ENCODE measurements at places on chromosomes 6 and 20. TPM values are rescaled to one million over a fixed set of nuclear protein-coding genes. Genes with fewer than 3 reads are reported as not detected.

Gene CALHM5
- 0.07 TPM for total RNA-seq

Gene NOL7
- total RNA-seq, result 86.7 TPM

Gene HCK
- not detected for total RNA-seq

Gene STX11
- total RNA-seq, result 1.7 TPM

Gene COL9A1
- not detected for total RNA-seq

Gene LRRC73
- 0.21 TPM for total RNA-seq

Gene DEFB110
- total RNA-seq, result not detected

Gene SIRPG
- not detected for total RNA-seq

Gene TOX2
- 1.3 TPM for total RNA-seq

Gene SAMD3
- total RNA-seq, result not detected

Gene SLC35D3
- not detected for total RNA-seq

Gene BNIP5
- total RNA-seq, result not detected

Gene SPDEF
- 21.0 TPM for total RNA-seq

Gene TMEM244
- not detected for total RNA-seq

Gene SCRT2
- not detected for total RNA-seq

Gene NOX3
- not detected for total RNA-seq

Gene DACT2
- 0.63 TPM for total RNA-seq

Gene DEFB116
- total RNA-seq, result not detected

Gene SYNDIG1
- not detected for total RNA-seq

Gene PDYN
- not detected for total RNA-seq

Gene SLC17A1
- not detected for total RNA-seq

Gene LY6G6C
- 1.5 TPM for total RNA-seq

Gene COL19A1
- not detected for total RNA-seq

Gene EEF1A2
- 3.2 TPM for total RNA-seq

Gene SGK1
- 48.3 TPM for total RNA-seq

Gene OR12D3
- not detected for total RNA-seq

Gene VWA7
- total RNA-seq, result 1.6 TPM

Gene IP6K3
- total RNA-seq, result not detected

Gene GHRH
- not detected for total RNA-seq

Gene PRDM1
- 2.6 TPM for total RNA-seq

Gene CDYL
- 13.5 TPM for total RNA-seq

Gene CST5
- not detected for total RNA-seq

Gene OTOR
- not detected for total RNA-seq

Gene CPXM1
- total RNA-seq, result not detected

Gene ADGB
- total RNA-seq, result not detected

Gene PRKN
- total RNA-seq, result 1.3 TPM

Gene OGFRL1
- total RNA-seq, result 20.6 TPM

Gene TMC2
- total RNA-seq, result not detected

Gene PARD6B
- 4.3 TPM for total RNA-seq

Gene PDCD2
- total RNA-seq, result 86.3 TPM

Gene HLA-DQB1
- total RNA-seq, result 2.0 TPM

Gene RPP40
- total RNA-seq, result 14.1 TPM

Gene PCK1
- total RNA-seq, result not detected

Gene ZSCAN23
- total RNA-seq, result 1.4 TPM

Gene OR2B6
- total RNA-seq, result not detected

Gene EDN1
- 8.1 TPM for total RNA-seq

Gene LGSN
- not detected for total RNA-seq

Gene RNF114
- 115 TPM for total RNA-seq

Gene WFDC10A
- total RNA-seq, result not detected

Gene APOM
- 3.9 TPM for total RNA-seq

Gene HMGCLL1
- not detected for total RNA-seq

Gene RNF8
- 28.8 TPM for total RNA-seq

Gene FOXA2
- total RNA-seq, result 20.8 TPM

Gene LAMA5
- total RNA-seq, result 243 TPM

Measured in airway epithelial cell (primary cell).